Stomach (tissue), 19 donors: ENCODE measurements at places on chromosomes 13 and 19. TPM values are rescaled to one million over a fixed set of nuclear protein-coding genes. Genes with fewer than 3 reads are reported as not detected.

Gene SCEL
- not detected for total RNA-seq

Gene C19orf38
- total RNA-seq = 1.8 TPM

DNA sequence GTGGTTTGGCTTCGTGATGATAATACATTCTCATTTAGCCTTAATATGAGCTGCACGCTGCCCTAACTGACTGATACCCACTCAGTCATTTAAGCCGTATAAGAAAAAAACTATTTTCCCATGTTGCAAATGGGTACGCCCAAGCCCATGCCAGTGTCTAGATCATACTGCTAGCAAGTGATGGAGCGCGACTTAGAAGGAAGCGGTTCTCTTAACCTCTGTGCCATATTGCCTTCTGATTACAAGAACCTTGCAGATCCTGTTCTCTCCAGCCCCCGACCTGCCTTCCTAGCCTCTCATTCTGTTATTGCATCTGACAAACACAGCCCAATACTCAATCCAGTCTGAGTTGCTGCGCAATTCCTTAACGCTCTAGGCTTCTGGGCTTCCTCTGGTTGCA is 603 bp downstream of the GPALPP1 start:
- peak overlapping the region; percentile 82 for H3K4me3 ChIP-seq
- peak overlapping the region; percentile 87 for H3K27ac ChIP-seq
- no peaks in the 10 kb centered on the region for H3K27me3 ChIP-seq
- DNase-seq = no peak

DNA sequence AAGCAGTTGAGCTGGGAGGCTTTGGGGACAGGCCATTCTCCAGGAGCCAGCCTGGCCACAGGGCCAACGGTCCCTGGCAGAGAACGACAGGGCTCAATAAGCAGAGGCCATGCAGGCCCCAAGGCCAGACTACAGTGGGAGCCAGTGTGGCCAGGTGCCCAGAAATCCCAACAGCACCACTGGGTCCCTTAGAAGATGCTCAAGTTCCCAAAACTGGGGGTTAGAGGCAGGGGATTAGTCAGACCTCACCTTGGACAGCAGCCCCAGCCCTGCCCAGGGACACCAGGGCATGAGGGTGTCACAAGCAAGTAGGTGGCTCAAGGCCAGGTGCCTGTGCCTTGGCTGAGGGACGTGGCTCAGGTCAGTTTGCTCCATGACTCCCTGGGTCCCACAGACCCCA is 12.8 kb downstream of the SCGB2B2 start:
- no peaks in the 10 kb centered on the region for H3K36me3 ChIP-seq
- H3K27ac ChIP-seq = no peak overlapping the region
- peaks cover 22% of the 10 kb centered on the region for H3K4me1 ChIP-seq
- no peak for DNase-seq
- H3K27me3 ChIP-seq = no peaks in the 10 kb centered on the region
- H3K4me3 ChIP-seq = no peak overlapping the region

DNA sequence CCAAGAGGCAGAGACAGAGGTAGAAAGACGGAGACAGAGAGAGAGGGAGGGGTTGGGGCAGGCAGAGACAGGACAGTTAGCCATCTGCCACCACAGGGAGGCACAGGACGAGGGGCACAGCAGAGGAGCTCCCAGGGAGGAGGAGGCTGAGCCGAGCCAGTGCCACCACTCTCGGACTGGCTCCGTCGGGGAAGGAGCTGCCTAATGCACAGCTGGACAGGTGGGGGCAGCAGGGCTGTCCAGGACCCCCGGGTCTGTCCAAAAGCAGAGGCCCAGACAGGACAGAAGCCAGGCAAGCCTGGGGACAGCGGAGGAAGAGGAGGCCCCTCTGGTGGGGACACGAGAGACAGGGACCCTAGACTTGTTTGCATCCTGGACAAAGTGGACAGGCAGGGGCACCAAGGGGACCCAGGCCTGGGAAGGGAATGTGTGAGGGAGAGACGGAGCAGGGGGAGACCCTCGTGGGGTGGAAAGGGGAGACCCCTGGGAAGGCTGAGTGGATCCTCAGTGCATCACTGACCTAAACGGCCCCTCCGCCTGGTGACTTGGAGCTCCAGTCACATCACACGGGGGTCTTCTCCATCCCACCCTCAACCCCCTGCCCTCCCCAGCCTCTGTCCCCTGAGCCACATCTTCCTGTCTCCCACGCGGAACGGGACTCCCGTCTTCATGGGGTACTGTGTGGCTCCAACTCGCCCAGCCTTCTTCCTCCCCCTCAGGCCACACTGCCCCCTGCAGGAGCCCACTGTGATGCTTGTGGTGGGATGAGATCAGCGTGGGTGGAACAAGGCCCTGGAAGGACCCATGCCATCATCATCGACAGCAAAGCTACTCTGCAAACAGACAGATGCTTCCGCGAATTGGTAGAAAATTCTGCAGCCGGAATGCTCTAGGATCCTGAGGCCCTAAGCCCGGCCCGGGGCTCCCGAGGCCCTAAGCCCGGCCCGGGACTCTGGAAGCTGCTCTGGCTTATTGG is 915 bp downstream of the F10 start:
- H3K4me1 ChIP-seq = peaks cover 11% of the 10 kb centered on the region
- peak overlapping the region; percentile 37 for H3K4me3 ChIP-seq
- H3K36me3 ChIP-seq = no peaks in the 10 kb centered on the region

Gene FAM124A
- 4.7 TPM for total RNA-seq

DNA sequence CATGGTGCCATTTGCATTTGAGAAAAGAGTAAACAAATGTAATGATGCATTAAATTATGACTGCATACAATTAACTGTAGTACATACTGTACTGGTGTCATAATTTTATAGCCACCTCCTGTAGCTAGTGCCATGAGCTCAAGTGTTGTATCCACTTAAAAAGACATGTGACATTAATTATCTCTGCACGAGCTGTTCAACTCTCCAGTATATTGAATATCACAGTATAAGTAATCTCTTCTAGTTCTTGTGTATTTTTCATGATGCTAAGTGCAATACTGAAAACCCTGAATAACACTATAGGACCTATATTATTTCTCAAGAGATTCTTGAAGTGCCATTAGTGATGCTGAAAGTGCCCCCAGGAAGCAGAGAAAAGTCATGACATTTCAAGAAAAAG is 387.3 kb downstream of the PCDH17 start:
- H3K4me3 ChIP-seq = no peak overlapping the region
- no peaks in the 10 kb centered on the region for H3K4me1 ChIP-seq
- no peaks in the 10 kb centered on the region for H3K27me3 ChIP-seq
- H3K36me3 ChIP-seq = no peaks in the 10 kb centered on the region

Gene PRTN3
- total RNA-seq = 2.6 TPM

DNA sequence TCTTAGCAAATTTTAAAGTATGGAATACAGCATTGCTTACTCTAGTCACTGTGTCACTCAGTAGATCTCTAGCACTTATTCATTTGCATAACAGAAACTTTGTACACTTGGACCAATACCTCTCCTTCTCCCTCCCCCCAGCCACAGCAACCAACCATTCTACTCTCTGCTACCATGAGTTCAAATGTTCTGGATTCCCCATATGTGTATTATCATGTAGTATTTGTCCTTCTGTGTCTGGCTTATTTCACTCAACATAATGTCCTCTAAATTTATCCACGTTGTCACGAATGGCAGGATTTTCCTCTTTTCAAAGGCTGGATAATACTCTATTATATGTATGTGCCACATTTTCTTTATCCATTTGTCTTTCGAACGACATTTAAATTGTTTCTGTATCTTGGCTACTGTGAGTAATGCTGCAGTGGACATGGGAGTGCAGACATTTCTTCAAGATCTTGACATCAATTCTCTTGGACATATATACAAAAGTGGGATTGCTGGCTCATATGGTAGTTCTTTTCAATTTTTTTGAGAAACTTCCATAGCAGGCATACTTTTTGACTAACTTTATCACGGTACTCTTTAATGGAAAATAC is 184.5 kb upstream of the SOX21 start:
- H3K36me3 ChIP-seq = no peaks in the 10 kb centered on the region
- no peak overlapping the region for H3K4me3 ChIP-seq
- no peak overlapping the region for H3K27ac ChIP-seq
- no peaks in the 10 kb centered on the region for H3K27me3 ChIP-seq
- no peaks in the 10 kb centered on the region for H3K4me1 ChIP-seq
- no peak for DNase-seq

- H3K36me3 ChIP-seq = no peaks in the 10 kb centered on the region
- DNase-seq = no peak
- H3K4me1 ChIP-seq = peaks cover 94% of the 10 kb centered on the region
- peaks cover 46% of the 10 kb centered on the region for H3K27me3 ChIP-seq
Observed at GRCh38 chr19:40601134-40601974, at the start of gene LTBP4. LTBP4 (plus strand) TSS chr19:40601369; CDS start chr19:40601388, 19 bp downstream.

GRCh38 chr13:57878291-57878690 is 246.7 kb downstream of the PCDH17 start:
- H3K27me3 ChIP-seq = no peaks in the 10 kb centered on the region
- no peaks in the 10 kb centered on the region for H3K36me3 ChIP-seq
- H3K4me3 ChIP-seq = no peak overlapping the region
- no peak for DNase-seq
- no peaks in the 10 kb centered on the region for H3K4me1 ChIP-seq
- no peak overlapping the region for H3K27ac ChIP-seq

DNA sequence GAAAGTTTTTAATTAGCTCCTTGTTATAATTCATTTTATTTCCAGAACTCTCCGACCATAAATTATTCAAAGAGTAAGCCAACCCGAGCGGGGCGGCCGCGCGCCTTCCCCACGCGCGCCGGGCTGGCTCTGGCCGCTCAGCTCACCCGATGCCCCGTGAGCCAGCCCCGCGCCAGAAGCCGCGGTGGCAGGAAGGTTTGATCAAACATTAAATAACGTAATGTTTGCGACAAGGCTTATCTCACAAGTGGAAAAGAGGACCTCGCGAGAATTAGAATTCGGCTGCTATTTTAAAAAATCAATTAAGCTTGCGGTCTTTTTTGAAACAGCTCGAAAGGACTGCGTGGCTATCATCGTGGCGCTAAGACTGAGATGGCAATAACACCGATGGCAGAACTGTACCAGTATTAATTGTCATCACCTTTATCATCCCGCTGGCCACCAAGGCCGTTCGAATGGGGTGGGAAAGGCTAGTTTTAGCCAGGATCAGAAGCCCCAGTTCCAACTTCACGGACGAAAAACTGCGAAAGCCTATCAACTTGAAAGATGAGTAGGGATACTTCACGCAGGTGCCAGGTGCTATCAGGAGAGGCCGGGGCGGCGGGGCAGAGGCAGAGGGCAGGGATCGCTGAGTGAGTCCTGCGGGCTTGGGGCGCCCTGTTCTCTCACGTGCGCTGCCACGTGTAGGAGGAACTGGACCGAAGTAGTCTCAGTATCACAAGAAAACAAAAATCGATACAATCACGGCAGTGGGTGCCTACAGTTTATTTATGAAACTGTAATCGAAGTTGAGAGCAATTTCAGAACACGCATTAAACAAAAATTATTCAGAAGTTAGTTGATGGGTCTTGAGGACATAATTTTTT is 6.4 kb downstream of the POU4F1 start:
- DNase-seq = no peak
- H3K4me3 ChIP-seq = peak overlapping the region; percentile 14
- no peaks in the 10 kb centered on the region for H3K36me3 ChIP-seq
- H3K27me3 ChIP-seq = peaks cover 98% of the 10 kb centered on the region
- peaks cover 20% of the 10 kb centered on the region for H3K4me1 ChIP-seq
- no peak overlapping the region for H3K27ac ChIP-seq

DNA sequence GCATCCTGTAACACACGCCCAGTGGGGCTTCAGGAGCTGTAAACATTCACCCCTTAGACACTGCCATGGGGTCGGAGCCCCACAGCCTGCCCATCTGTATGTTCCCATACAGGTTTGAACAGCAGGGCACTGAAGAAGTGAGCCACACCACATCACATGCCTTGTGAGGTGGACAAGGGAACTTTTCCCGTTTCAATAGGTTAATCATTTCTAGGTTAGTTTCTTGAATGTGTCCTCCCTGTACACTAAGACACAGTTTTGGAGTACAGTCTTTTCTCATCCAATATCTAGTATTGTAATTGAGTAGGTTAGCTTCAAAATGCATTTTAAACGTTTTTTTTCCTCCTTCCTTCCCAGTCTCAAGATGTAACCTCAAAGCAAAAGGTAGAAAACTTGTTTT is 700.2 kb upstream of the PCDH20 start:
- H3K4me1 ChIP-seq = no peaks in the 10 kb centered on the region
- DNase-seq = no peak
- H3K27me3 ChIP-seq = no peaks in the 10 kb centered on the region
- no peaks in the 10 kb centered on the region for H3K36me3 ChIP-seq

DNA sequence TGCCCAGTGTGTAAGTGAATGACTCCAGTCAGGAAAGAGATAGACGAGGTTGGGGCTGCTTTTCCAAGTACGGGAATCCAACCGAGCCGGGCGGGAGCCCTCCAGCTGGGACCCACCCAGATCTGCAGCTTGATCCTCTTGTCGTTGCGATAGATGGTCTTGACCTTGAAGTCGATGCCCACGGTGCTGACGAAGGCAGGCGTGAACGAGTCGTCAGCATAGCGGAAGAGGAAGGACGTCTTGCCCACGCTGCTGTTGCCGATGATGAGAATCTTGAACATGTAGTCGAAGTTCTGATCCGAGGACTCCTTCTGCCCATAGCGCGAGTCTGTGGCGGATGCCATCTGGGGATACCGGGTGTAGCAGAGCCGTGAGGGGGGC is 1.5 kb downstream of the RAB3A start:
- no peaks in the 10 kb centered on the region for H3K27me3 ChIP-seq
- no peak for DNase-seq
- H3K36me3 ChIP-seq = peaks cover 20% of the 10 kb centered on the region
- peaks cover 23% of the 10 kb centered on the region for H3K4me1 ChIP-seq
- H3K4me3 ChIP-seq = no peak overlapping the region
- no peak overlapping the region for H3K27ac ChIP-seq

GRCh38 chr19:4977299-4978174 is 8.6 kb downstream of the KDM4B start:
- H3K36me3 ChIP-seq = peaks cover 5% of the 10 kb centered on the region
- H3K27me3 ChIP-seq = no peaks in the 10 kb centered on the region
- DNase-seq = no peak
- H3K4me3 ChIP-seq = no peak overlapping the region

DNA sequence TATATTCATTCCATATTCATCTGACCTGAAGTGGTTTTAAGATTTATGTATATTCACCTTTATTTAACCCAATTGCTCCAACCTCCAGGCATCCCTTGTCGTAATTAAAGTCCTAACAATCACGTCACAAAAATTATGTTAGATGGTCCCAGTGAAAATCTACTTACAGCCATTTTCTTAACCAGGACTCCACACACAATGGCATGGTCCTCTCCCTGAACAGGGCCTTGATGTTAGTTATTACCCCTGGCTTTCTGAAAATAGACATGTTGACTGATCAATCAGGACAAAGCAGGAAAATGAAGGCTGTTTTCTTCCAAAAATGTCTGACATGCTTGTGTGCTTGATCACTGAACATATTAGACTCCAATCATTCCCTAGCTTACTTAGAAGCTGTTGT is 542.7 kb upstream of the SLITRK5 start:
- DNase-seq = no peak

Gene CACNG7
- total RNA-seq = not detected

DNA sequence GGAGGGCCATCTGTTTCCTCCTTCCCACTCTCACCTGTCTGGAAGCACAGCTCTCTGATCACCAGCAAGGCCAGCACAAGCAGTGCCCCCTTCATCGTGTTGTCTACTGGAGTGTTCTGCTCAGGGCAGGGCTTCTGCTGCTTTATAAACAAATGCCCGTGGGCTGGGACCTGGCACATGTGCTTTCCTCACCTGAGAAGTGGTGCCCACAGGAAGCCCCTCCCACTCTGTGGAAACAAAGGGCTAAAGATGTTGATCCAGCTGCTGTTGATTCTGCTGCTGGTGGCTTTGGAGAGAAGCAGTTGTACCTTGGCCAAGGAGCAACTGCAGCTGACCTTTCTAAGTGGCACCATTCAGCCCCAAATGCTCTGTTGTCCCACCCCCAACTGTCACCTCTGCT is 26.4 kb upstream of the ZNF181 start:
- H3K27ac ChIP-seq = no peak overlapping the region
- no peaks in the 10 kb centered on the region for H3K4me1 ChIP-seq
- H3K4me3 ChIP-seq = no peak overlapping the region

Gene HPN
- total RNA-seq = 45.2 TPM
